Stimulated activated CD8-positive, alpha-beta memory T cell treated with anti-CD3 and anti-CD28 coated beads, Interleukin-4, amount 100 ng/mL, for 1 hour (primary cell): ENCODE measurements at places on chromosomes 7 and 10.

- DNase-seq, result no peak
These were observed 13.3 kb upstream of the AKR1B10 start for GRCh38 chr7:134514106-134514505.

- DNase-seq, result no peak
These were observed 25.7 kb upstream of the ENTPD1 start for GRCh38 chr10:95730233-95730632.

DNA sequence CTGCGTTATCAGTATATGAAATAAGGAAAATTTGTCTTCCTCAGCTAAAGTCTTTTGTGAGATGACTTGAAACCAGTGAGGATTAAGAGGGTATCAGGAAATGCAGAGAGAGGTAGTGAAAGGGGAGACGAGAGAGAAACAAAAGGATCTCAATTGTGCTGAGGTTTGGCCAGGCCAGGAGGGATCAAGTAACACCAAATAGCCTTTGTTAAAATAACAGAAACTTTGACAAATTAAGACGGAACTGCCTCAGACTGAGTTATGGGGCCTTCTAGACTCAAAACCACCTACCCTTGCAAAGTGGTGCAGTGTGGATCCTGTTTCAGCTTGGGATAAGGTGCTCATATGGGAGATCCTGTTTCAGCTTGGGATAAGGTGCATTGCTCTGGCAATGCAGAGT, 263.1 kb downstream of the CREB5 start:
- DNase-seq, result no peak

DNA sequence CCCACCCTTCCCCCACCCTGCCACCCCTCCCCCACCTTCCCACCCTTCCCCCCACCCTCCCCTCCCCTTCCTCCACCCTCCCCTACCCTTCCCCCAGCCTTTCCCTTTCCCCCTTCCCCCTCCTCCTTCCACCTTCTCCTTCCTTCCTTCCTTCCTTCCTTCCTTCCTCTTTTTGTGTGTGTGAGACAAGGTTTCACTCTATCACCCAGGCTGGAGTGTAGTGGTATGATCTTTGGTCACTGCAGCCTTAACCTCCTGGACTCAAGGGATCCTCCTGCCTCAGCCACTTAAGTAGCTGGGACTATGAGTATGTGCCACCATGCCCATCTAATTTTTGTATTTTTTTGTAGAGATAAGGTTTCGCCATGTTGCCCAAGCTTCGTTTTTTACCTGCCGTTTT, 35.2 kb downstream of the CYP17A1 start:
- no peak for DNase-seq

- DNase-seq, result no peak
These were observed 169.1 kb downstream of the LHFPL3 start for GRCh38 chr7:104497379-104497967.

- no peak for DNase-seq
These were observed 85.6 kb upstream of the FGFR2 start for GRCh38 chr10:121683816-121684215.

DNA sequence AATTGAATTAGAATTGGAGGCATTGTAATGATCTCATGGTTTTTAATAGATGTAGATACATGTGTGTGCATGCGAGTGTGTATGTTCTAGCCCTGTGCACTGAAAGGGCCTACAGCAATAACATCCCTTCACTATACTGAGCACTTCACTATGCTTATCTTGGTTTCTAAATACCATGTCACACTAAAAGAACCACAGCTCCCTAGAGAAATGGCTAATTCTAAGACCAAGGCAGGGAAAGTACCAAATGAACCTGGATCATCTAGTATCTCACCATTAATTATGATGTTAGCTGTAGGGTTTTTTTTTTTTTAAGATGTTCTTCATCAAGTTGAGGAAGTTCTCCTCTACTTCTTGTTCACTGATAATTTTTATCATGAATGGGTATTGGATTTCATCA, 55.1 kb downstream of the HECTD2 start:
- no peak for DNase-seq
